ENCODE measurements at places on chromosomes 2 and 18.
A peak's percentile ranks its signal among the peaks of the same experiment; 100 is the strongest.

- peak; percentile 76 for DNase-seq
These were observed 31.9 kb upstream of the CREG2 start for GRCh38 chr2:101419096-101419663.

DNA sequence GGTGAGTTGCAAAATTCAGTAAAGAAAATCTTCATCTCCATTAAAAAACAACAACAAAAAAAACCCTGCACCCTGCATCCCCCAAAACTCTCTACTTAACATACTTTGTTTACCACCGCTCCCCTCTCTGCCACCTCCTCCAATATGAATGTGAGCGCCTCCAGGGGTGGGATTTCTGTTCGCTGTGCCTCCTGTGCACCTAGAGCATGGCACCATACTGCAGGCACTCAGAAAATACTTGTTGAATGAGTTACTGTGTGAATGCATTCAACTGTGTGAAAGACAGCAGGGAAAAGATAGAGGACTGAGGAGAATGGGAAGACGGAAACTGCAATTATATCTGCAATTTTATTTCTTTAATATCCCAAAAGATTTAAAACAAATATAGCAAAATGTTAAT is 4.5 kb downstream of the CEBPZ start:
- DNase-seq, result no peak

DNA sequence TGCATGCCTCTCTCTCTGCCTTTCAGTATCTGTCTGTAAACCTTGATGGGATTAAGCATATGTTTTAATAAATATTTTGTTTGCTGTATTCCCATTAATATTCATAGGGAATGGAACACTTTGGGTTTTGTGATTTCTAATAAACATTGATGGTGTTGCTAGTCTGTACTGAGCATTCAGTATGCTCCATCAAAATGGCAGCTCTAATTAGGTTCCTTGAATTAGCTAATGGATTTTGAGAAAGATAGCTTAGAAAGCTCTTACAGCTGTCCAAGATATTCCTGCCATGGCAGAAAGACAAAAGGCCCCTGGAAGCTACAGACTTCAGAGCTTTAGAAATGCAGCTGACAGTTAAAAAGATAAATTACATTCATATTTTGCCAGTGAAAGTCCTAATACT is 199.2 kb upstream of the NRP2 start:
- no peak for DNase-seq

DNA sequence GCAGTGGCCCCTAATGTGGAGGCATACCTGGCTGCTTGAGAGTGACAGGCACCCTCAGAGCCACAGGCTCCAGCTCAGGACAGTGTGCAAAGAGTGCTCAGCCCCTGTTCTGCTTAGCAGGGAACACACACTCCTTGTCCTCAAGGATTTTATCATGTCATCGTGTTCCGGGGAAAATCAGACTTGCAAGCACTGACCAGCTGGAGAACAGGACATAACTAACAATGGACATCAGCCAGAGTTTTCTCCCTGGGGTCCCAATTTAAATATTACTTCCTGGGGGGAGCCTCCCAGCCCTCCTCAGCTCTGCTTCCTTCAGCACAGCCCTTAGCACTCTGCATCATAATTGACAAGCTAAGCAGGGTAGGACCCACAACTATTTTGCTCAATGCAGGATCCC is 175.4 kb upstream of the ACAA2 start:
- DNase-seq, result no peak

GRCh38 chr18:41594582-41594981 is 360.5 kb upstream of the PIK3C3 start:
- DNase-seq, result no peak
